ENCODE measurements at places on chromosomes 11 and 22.
A peak's percentile ranks its signal among the peaks of the same experiment; 100 is the strongest.

DNA sequence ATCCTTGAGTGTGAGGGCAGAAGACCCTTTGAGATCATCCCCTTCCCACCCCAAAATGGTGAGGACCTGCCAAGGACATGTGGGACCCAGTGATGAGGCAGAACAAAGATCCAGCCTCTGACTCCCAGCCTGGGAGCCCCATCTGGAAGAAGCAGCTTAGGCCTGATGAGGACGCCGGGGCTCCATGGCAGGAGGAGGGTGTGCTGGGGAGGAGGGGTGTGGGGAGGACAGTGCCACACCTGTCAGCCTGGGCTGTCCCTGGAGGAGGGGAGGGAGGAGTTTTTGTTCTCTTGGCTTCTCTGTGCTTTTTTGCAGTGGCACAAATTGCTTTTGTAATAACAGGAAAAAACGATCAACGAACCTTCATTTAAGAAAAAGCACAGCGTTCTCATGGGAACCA is 44.4 kb upstream of the DAGLA start:
- no peak for DNase-seq

GRCh38 chr11:64893194-64894069 is 15.0 kb upstream of the EHD1 start:
- no peak for DNase-seq

DNA sequence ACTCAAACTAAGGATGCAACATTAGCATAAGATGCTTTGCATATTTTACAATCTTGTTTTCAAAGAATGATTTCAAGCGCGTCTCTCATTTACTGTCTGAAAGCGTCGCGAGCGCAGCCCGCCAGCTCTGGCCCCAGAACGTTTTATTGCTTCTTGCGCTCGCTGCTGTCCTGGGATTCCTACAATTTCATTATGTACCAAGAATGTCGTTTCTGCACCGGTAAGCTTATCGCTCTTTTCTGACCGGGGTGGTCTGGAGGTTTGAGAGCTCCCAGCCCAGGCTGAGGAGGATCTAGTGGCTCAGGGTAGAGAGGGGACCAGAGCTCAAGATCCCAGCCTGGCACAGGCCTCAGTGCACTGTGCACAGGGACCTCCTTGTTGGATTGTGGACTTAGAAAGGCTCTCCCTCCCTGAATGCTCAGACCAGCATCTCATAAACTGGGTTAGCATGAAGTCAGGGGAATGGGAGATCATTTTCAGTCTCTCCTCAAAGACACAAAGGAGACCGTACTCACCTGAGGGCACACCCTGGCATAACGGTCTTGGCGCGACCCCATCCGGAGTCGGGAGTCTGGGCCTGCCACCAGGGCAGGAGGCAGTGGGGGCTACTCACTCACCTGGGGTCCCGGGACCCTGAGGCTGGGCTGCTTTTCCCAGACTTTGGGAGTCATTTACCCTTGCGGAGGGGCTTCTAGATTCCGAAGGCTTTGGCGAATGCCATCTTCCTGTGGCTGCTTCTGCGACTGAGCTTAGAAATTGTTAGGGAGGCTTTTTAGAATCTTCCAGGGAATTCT is 817.4 kb downstream of the BRD1 start:
- DNase-seq, result no peak

DNA sequence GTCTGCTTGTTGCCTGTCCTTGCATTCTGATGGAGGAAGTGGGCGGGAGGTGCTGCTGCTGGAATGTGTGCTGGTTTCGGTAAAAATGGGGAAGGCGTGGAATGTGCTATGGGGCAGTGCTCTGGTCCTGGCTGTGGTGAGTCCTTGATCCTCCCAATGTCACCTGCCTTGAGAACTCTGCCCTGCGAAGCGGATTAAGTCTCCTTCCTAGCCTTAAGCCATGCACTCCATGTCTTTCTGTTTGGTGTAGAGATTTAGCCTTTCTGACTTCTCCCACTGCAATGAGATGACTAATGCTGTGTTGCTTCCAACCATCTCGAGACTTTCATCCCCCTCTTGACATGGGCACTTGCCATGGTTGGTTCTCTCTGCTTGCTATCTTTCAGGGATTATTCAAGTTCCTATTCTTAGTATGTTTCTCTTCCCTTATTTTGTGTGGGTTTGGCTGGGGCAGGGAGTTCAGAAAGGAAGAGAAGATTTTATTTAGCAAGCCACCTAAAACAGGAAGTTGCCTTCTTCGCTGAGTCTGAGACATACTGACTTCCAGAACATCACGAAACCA is 687.9 kb downstream of the NTM start:
- peak; percentile 48 for DNase-seq

DNA sequence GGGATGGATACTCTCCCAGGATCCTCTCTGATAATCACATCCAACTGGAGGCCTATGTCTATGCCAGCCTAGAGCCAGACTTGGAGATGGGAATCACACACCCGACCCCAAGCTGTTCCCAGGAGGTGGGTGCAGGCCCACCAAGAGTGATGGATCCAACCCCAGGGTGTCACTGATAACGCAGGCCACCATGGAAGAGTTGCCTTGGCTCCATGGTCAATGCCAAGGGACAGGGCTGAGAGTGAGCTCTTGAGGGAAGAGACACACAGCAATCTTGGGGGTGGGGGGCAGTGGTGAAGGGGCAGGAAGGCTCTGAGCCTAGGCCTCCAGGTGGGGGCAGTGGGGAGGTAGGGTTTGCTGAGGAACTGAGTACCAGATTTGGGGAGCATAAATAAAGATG is 16.9 kb downstream of the TUB start:
- no peak for DNase-seq

DNA sequence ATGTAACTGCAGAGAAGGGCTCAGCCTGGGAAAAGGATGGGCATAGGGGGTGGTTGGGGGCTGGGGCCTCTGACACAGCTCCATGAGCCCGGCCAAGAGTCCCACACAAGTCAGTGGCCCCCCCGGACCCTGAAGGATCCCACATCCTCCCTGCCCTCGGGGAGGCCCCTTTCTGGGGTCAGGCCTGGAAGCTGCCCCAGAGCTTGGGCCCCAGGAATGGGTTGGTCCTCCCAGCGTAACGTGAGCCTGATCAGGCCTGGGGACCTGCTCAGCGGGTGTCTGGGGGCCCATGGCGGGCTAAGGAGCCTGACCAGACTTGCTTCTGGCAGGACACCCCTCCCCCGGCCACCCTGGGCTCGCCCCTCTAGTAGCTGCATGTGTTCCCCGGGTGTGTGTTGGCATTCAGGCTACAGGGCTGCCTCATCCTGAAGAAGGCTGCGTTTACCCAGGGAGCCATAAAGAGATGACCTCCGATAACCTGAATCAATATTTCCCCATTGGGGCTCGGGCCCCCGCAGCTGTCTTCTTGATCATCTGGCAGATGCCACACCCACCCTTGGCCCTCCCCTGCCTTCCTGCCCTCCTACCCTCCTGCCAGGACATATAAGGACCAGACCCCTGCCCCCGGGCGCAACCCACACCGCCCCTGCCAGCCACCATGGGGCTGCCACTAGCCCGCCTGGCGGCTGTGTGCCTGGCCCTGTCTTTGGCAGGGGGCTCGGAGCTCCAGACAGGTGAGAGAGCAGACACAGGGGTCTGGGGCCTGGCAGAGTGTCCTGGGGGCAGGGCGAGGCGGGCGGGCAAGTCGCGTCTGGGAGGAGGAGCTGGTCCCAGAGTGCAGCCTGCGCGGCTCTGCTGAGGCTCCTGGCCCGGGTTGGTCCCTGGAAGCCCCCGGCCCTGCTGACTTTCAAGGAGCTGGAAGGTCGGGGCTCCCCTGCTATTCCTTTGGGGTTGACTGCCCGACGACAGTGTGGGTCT is at the start of gene MUC2:
Gene MUC2, plus strand, starts transcription at position 631 of the 978 bp plus-strand sequence.
- no peak for DNase-seq

DNA sequence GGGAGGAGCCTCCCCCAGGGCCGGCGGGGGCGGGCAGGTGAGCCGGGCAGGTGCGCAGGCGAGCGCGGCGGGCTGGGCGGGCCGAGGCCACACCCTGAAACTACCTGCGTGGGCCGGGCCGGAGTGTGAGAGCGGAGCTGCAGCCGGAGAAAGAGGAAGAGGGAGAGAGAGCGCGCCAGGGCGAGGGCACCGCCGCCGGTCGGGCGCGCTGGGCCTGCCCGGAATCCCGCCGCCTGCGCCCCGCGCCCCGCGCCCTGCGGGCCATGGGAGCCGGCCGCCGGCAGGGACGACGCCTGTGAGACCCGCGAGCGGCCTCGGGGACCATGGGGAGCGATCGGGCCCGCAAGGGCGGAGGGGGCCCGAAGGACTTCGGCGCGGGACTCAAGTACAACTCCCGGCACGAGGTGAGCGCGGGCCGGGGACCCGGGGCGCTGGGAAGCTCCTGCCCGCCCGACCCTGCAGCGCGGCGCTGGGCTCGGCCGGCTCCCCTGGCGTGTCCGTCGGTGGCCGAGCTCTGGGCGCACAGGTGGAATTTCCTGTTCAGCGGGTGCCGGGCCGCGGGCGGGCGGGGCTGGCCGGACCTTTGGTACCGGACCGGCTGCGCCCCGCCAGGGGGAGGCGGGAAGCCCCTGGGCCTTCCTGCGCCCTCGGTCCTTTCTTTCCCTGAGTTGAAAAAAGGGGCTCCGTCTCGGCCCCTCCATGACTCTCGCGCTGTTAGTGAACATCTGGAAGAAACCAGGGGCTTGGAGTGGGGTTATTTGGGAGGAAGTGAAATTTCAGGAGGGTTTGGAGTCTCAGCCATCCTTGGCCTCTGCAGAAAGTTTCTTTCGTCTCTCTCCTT is at the start of gene ST14:
Gene ST14, plus strand, starts transcription at position 126 of the 841 bp plus-strand sequence. Its CDS starts 198 bp downstream, at position 324.
- DNase-seq, result no peak

- no peak for DNase-seq
Observed at GRCh38 chr22:24076091-24076867, 65.2 kb downstream of the CABIN1 start.

GRCh38 chr22:39543095-39543494 is 10.5 kb upstream of the RPS19BP1 start:
- peak; percentile 68 for DNase-seq

DNA sequence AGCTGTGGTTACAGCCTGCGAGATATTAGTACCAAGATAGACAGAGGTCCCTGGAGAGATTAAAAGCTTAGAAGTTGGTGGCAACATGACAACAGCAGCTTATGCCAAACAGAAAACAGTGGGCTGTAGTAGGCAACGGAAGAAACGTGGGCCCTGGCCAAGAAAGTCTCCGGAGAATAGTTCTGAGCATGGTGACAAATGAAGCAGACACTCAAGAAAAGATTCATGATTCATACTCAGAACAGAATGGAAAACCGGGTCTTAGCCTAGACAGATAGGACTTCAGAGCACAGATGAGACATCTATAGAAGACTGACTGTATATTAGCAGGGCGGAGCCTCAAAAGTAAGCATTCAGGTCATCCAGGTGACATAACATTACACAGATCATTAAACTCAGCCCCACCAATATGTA is 727.4 kb downstream of the ETS1 start:
- DNase-seq, result no peak

Measured in foreskin fibroblast (primary cell).